Heart right ventricle (tissue), 16 donors: ENCODE measurements at places on chromosomes 11 and 22. TPM values are rescaled to one million over a fixed set of nuclear protein-coding genes. Genes with fewer than 3 reads are reported as not detected.

FZD4 gene
- total RNA-seq = 24.6 TPM

TRIM6 gene
- total RNA-seq = 0.70 TPM

B3GAT1 gene
- not detected for total RNA-seq

DNA sequence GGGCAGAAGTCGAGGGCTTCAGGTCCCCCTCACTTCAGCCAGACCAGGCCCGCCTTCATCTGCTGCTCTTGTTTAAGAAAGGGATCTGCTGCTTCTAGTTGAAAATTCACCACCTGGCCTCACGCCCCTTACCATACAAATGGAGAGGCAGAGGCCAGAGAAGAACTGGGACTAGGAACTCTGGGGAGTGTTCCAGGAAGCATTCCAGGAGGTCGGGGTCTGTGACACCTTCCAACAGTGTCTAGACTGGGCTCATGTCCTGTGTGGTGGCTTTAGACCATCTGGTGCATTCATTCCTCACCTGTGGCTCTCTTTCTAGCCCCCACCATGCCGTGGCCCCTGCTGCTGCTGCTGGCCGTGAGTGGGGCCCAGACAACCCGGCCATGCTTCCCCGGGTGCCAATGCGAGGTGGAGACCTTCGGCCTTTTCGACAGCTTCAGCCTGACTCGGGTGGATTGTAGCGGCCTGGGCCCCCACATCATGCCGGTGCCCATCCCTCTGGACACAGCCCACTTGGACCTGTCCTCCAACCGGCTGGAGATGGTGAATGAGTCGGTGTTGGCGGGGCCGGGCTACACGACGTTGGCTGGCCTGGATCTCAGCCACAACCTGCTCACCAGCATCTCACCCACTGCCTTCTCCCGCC, 12.3 kb downstream of the TSKU start:
- no peak for DNase-seq

GRCh38 chr11:26844963-26845362, 123.1 kb upstream of the SLC5A12 start:
- no peak for DNase-seq

DNA sequence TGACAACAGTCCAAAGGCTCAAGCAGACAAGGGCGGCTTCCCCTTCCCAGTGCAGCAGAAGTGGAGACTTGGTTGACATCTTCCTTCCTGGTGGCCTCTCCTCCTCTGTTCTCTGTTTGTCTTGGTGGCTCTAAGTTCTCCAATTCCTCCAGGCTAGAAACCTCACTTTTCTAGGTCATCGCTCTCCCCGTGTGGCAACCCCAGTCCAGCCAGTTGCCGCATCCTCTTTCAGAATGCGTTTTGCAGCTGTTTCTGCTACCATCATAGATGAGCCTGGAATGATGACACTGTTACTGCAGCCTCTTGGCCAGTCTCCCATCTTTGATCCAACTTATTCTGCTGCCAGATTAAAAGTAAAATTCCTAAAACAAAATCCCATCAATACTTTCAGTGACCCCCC, 201.5 kb downstream of the TRIM29 start:
- no peak for DNase-seq

DNA sequence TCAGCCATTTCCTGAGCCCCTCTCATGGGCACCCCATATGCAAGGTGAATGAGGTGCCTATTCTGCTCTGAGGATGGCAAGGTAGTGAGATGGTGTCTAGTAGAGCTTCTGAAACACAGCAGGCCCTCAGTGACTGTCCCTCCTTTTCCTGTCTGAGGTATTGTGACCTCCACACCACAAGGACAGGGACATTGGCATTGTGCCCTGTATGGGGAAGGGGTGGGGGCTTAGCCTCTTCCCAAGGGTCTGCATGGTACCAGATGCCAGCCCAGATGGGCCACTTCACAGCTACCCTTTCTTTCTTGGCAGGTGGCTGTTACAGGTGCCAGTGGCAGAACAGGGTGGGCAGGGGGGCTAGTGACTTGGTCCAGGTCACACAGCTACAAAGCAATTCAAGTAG, 78.8 kb downstream of the CABIN1 start:
- no peak for DNase-seq
